ENCODE measurements at places on chromosomes 1 and 21.

DNA sequence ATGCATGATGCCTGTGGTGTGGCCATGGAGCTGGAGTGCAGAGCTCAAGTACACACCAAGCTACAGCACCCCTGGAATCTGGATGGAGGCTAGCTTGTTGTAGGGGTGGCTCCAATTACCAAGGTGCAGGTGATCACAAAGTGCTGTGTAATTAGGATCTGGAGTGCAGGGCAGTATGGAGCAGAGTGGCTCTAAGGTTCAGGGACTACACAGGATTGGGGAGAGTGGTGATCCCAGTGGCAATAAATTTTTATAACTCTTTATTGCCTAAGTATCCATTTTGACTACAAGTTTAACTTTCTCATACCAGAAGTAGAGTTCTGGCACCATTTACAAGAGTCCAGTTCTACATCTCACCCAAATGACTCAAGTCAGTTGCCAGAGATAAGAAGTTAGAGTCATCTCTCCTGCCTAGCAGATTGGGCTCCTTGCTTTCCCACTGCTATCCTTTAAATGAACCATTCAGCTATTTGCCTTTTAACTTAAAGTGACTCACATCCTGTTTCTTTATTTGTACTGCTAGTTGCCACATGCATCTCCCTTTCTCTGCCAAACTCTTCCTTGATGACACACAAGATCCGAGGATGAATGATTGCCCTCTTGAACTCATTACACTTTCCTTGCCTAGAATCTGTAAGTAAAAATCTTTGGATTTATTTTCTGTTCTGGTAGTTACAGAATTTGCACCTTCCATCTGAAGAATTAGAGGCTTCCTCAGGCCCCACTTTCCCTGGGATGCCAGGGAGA, 427.2 kb downstream of the KCNT2 start:
- no peak for DNase-seq

DNA sequence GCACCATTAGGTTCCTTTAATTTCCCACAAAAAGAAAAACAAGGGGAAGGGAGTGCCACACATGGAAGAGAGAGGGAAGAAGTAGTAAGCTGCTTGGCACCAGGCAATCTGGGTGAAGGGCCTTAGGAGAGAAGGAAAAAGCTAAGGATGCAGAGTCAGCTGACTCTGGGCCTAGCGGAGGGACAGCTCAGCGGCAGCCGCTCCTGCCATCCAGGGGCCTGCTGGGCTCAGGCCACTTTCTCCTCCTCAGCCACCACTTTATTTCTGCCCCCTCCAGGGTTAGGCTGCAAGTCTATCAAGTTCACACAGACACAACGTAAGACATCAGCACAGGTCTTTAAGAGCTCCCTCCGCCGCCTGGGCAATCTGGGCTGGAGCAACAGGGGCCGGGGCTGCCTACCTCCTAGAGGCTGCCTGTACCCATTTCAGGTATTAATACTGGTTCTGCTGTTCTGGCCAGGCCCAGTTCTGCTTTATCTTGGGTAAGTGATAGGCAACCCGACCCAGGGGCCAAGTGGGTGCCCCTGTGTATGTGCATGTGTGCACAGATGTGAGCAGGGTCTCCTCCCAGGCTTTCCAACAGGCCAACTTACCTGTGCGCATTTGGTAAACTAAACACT, 53.6 kb downstream of the SLC45A1 start:
- DNase-seq, result no peak

GRCh38 chr1:157313240-157313807, 175.1 kb upstream of the ETV3 start:
- no peak for DNase-seq

DNA sequence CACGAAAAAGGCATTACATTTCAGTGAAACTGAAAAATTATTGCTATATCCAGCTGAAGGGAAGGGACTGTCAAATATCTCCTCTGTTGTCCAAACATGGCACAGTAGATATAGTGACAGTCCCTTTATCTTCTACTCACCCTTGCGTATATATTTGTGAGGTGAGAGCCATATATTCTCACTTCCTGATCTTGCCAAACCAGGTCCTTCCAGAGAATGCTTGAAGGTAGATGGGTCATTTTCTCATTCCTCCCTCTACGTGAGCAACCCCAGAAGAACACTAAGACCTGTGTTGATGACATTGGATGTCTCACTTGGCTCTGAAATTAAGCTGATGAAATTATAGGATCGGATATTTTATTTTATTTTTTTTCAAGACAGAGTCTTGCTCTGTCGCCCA, 151.2 kb downstream of the DHRS3 start:
- no peak for DNase-seq

GRCh38 chr1:58304346-58304975, 242.1 kb downstream of the OMA1 start:
- no peak for DNase-seq

DNA sequence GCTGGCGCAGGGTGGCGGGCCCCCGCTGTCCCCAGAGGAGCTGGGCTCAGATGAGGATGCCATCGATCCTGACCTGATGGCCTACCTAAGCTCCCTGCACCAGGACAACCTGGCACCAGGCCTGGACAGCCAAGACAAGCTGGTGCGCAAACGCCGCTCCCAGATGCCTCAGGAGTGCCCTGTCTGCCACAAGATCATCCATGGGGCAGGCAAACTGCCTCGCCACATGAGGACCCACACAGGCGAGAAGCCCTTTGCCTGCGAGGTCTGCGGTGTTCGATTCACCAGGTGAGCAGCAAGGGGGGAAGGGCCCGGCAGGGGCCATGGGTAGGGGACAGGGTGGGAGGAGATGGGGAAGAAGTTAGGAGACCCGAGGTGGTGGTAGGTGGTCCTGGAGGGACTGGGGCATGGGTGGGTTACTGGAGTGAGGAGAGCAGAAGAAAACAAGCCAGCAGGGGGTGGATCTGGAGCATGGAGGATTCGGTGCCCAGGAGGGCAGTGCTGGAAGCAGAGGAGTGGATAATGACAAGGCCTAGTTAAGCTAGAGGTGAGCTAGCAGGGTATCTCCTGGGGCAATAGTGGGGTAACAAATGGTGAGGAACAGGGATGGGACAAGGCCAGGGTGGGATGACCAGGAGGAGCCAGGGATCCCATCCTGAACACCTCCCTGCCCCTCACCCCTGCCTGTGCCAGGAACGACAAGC, 13.1 kb downstream of the ZBTB7B start:
- DNase-seq, result no peak

DNA sequence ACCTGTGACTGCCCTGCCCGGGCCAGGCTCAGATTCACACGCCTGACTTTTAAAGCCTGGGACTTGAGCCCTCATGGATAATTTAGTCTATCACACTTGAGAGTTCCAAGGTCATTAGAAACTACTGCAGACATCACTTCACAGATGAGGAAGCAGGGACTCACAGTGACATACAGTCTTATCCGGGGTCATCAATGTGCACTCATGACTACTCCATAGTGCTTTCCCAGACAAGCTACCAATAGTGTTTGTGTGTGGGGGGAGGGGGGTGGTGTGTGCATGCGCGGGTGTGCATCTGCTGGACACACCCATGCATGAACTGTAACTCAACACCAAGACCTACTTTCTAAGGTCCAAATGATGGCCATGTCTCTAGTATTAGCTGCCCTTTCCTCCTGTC, 16.1 kb upstream of the SLC5A9 start:
- DNase-seq, result no peak

DNA sequence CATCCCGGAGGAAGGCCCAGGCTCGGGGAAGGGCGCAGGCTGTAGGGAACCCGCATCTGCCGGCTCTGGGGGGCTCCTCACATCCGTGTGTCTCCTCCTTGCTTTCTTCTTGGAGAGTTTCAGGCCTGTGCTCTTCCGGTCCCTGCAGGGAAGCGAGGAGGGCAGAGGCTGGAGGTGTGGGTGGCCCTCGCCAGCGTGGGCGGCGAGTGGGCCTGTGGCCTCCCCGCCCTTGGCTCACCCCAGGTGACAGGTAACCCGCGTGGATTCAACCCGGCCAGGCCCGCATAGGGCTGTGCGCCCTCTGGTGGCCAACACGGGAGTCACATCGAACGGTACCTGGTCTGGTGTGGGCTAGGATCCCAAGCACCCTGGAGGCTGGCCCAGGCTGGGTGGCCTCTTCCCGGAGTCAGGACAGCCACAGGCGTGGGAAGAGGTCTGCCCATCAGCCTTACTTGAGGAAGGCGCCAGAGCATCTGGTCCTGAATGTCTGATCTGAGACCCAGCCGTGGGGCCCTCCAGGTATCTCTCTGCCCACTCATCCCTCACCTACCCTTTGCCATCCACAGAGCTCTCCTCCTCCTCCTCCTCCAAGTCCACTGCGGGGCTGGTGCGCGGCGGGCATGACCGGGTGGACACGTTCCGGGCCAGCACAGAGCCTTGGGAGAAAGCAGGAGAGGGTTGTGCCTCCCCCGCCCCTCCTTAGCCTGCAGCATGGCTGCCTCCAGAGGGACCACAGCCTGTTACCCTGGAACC, 9.6 kb upstream of the TNFRSF25 start:
- peak; percentile 78 for DNase-seq

DNA sequence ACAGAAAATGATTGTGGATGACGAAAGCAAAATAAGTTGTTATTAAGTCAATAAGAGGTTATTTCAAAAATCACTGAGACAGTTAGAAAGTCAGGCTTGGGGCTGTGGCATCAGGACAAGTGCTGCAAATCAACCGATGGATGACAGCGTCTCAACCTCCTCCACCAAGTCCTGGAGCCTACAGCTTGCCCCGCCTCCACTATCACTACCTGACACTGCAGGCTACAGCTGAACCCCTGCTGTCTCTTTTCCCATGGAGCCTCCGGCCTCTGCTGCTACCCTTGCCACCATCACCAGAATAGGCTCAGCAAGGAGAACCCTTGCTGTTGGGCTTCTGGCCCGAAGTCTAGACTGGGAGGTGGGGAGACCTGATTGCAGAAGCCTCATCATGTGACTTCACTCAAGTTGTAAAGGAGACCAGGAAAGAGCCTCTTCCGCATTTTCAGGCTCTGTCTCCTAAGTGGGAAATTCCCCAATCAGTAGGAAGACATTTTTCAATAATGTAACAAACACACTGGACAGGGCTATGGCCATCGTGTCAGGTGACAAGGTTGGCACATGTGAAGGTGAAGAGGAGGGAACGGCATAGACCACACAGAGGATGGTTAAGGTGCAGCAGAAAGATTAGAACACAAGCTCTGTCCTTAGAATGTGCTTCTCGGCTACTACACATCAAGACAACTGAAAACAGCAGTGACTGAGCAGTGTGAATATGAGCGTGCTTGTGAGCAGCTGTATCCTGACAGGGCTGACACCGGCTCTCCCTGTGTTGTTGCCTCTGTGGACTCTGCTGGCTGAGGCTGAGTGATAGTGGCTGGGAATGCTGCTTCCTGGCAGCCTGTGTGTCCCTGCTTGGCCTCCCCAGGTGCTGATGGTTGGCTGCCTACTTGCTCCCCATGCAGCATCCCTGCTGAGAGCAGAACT, 660.7 kb downstream of the PTPRU start:
- no peak for DNase-seq

GRCh38 chr1:6262555-6263420, 1.9 kb upstream of the GPR153 start:
- DNase-seq, result no peak

- DNase-seq, result no peak
These were observed 38.1 kb downstream of the C1orf21 start for GRCh38 chr1:184424945-184425344.

GRCh38 chr1:103208844-103209243, 100.5 kb upstream of the COL11A1 start:
- no peak for DNase-seq

DNA sequence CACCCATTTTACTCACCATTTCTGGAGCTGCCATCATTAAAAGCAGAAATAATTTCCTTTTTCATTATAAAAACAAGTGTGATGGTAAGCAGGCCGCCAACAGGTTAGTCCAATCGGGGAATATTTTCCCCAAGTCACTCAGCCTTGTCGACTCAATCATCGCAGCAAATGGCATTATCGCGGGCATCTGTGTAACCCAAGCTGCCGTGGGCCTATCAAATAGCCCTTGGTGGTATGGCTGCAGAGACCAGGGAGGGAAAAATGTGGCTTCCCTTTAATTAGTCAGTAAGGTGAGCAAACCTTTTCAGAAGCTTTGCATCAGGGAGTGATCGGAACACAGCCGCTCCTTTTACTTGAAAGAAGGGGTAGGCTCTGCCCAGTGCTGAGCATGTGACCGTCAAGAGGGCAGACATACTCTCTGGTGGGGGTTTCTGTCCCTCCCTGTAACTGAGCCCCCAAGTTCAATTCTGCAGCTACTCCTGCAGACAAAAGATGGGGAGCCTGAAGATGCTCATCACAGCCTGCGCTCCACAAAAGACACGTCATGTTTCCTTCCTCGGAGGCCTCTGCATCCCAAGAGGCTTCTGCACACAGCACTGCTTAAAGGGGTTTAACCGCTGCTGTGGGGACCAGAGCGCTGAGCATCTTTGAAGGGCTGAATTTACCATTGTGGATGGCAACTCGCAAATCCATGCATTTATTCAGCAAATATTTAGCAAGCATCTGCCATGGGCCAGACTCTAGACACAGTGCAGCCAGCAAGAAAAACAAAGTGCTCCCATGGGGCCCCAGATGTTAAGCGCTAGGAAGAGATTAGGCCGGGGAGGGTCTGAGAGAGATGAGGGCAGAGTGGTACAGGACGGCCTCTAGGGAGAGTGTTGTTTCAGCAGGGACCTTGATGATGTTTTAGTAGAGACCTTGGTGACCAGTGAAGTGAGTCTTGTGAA, 1.2 kb upstream of the TMPRSS3 start:
- no peak for DNase-seq

- DNase-seq, result no peak
These were observed 422.6 kb downstream of the NUF2 start for GRCh38 chr1:163744301-163744887.
